Dorsolateral prefrontal cortex (tissue), 122 donors: ENCODE measurements at places on chromosomes 3 and 15. TPM values are rescaled to one million over a fixed set of nuclear protein-coding genes. Genes with fewer than 3 reads are reported as not detected.

GRCh38 chr3:168738527-168739325 lies 643.0 kb upstream of the GOLIM4 start:
- no peak for DNase-seq

ARGFX gene
- not detected for total RNA-seq

DNA sequence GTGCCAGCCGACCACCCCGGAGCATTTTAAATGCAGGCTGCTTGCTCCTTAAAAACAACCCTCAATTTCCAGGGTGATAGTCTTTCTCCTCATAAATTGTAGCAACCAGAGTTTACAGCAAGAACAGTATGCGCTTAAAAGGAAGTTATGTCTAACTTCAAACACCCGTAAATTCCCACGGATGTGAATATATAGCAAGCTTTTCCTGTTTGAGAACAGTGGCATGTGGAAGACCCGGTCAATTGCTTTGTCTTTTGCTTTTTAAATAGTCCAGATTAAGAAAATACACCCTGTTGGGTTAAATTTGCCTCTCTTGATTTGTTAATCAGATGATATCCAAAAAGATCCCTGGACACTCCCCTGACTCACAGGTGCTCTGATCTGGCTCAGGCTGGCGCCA lies 20.8 kb downstream of the MRPS25 start:
- no peak for DNase-seq

DNA sequence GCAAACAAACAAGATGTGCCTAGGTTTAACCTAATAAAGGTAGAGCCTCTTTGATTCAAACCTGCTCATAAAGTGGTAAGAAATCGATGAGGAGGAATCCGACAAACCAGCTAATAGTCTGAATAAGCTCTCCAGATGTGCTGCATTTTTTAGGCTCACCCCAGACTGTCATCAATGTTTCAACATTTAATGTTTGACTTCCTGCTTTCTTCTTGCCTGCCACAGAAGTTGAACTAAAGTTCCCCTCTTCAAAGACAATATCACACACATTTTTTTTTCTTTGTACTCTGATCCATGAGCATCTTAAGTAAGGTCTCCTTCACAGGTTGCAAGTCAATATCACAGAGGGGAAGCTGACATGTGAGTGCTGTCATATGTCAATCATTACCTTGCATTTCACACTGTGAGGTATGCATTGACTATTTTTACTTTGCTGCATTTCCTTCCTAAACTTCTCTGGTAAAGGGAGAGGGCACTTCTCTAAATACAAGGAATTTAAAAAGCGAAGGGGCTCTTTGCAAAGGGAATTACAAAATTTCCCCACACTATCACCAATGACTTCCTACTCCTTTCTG lies 172.3 kb upstream of the MCTP2 start:
- no peak for DNase-seq

- DNase-seq, result no peak
Observed at GRCh38 chr3:20096135-20096685, 56.0 kb downstream of the KAT2B start.

CLCN2 gene
- total RNA-seq, result 30.7 TPM

GRCh38 chr3:45890405-45890804 lies 4.1 kb downstream of the CCR9 start:
- DNase-seq, result no peak

TTC23 gene
- 17.5 TPM for total RNA-seq

TLR9 gene
- 0.77 TPM for total RNA-seq

- DNase-seq, result no peak
Observed at GRCh38 chr15:78255421-78256043, 8.8 kb upstream of the DNAJA4 start.

- no peak for DNase-seq
Observed at GRCh38 chr15:71393383-71393782, 278.1 kb downstream of the THSD4 start.

- no peak for DNase-seq
Observed at GRCh38 chr3:160613661-160614060, 48.3 kb upstream of the KPNA4 start.

GRCh38 chr3:49018707-49019006 lies 277 bp upstream of the DALRD3 start:
- no peak for DNase-seq

GRCh38 chr3:38085311-38085942 lies 46.4 kb downstream of the DLEC1 start:
- no peak for DNase-seq

DNA sequence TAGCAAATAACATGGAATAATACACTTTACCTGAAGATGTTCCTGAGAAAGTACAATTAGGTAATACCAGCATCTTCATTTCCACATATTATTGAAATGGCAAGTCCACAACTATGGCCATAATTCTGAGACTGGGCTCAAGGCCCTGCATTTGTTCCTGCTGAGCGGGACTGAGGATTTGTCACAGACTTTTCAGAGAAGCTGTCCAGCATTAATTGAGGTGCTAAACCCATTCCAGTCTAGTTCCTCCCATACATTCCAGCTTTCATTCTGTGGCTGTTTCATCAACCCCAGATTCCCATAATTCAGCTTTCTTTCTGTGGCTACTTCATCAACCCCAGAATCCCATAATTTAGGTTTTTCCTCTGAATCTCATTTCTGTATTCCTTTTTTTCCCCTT lies 293.4 kb upstream of the GBE1 start:
- no peak for DNase-seq

DNA sequence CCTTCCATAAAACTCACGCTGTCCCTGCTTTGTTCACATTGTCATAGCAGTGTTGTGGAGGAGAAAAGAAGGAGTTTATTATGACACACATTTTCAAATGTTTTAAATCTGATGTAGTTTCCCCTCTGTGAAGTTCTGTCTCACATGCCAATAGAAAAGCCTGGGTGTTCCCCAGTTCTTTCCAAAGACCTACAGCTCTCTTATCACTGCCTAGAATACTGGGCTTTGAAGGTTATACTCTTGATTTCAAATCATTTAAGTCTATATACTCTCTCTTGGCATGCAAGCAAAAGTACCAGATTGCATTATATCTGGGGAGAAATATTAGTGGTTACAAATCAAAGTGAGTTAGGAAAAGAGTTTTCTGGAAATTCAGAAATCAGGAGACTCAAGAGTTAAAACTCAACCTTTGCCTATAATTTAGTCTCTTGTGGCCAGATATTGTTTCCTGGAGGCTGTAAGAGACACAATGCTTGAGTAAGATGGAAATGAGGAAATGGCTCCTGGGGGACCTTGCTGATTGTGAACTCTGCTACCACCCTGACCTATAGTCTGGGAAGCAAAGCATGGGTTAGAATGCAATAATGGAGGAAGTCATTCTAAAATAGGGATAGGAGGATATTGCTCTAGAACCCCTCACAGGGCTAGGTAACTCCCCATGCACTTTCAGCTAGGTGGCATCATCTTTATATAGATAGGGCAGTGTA lies 182.8 kb downstream of the KCNAB1 start:
- DNase-seq, result no peak

KBTBD13 gene
- not detected for total RNA-seq

DNA sequence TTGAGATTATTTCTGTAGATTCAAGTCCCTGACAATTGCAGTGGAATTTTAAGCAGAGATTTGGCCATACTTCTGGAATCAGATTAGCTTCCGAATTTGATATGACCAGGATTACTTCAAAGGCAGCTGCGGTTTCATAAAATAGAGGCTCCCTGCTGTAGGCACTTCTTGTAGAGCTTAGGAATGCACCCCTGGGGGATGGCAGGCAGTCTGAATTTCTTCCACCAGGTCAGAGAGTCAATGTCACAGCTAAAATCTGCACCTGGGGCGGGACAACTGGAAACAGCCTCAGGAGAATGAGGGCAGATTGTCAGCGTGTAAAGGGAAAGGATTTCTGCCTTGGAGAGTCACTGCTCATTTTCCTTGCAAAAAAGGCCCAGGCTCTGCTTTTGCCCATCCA lies 182.6 kb downstream of the ARRDC4 start:
- no peak for DNase-seq

DNA sequence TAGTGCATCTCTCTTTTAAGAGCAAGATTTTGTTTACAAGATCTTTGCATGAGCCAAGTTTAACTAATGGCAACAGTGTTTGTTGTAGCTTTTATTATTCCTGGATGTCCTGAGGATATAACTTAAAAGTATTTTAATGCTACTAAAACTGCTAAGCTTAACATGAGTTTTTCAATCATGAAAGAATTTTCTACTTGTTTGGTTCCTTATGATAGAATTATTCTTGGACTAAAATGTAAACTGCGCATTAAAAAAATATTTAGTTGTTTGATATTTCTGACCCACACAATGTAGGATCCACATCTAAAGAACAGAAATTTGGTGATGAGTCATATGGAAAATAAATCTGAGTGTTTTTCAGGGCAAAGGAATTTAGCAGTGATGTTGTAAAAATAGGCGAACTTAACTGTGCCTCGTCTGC lies 70.8 kb downstream of the RAP2B start:
- no peak for DNase-seq

AP3B2 gene
- 173 TPM for total RNA-seq

DNA sequence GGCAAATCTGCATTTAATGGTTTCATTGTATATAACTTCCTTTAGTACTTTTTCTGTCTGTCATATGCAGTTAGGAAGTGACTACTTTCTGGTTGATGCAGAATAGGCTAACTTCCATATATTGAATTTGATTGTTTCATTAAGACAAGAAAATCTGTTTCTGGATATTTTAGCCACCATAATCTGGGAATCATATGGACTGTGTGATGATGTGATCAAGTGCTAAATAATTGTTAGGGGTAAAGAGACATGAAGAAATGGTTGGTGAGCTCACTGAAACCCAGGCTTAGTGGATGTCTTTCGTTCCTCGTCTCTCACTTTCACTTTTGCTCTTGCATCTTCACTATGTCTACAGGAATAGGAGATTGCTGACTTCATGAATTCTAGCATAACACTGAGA lies 3.5 kb upstream of the MNS1 start:
- no peak for DNase-seq

TERC gene
- 4.9 TPM for total RNA-seq

DNA sequence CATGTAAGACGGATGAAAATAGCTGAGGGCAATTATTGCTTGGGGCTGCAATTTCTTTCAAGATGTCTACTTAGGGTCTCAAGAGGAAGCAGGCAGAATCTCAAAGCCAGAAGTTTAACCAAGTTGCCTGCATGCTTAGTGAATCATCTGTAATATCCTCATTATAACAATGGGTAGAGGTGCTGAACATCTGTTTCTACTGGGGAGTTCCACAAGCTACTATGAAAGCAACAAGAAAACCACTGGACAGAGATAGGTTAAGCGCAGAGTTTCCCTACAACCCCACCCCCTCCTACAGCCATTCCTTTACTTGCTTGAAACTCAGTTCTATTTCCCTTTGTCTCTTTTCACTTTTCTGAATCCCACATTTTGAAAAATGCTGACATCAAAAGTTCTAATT lies 759.4 kb upstream of the GBE1 start:
- DNase-seq, result no peak

DNA sequence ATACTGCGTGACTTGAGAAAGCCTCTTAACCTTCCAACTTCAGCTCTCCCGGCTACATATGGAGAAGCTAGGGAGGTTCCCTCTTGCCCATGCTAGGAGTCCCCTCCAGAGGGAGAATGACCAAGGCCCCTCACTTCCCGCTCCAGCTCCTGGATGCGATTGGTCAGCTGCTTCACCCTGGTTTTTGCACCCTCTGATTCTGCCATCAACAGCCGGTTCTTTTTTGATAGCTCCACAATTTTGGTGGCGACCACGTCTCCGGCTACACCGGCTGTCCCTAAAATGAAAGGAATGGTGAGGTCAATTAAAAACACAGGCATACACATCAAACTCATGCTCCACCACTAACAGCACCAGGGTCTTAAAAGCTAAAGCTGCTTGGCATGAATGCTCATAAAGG lies 20.6 kb downstream of the CCDC13 start:
- no peak for DNase-seq

TAGLN3 gene
- 500 TPM for total RNA-seq

DNA sequence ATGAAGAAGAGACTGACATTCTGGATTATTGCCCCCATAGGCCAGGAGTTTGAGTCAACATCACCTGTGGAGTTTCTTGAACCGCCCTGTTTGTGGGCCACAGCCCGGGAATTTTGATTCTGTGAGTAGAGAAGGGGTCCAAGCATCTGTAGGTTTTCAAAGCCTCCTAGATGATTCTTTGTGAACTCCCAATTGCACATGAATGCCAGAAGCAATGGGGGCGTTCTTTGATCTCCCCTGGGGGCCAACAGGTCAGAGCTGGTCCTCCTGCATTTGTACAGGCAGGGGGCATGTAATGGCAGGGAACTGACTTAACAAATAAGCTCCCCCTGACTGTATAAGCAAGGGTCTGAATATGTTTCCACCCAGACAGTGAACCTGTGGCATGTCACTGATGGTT lies 260.3 kb downstream of the SLCO3A1 start:
- no peak for DNase-seq

RTP1 gene
- total RNA-seq, result 2.5 TPM

DNA sequence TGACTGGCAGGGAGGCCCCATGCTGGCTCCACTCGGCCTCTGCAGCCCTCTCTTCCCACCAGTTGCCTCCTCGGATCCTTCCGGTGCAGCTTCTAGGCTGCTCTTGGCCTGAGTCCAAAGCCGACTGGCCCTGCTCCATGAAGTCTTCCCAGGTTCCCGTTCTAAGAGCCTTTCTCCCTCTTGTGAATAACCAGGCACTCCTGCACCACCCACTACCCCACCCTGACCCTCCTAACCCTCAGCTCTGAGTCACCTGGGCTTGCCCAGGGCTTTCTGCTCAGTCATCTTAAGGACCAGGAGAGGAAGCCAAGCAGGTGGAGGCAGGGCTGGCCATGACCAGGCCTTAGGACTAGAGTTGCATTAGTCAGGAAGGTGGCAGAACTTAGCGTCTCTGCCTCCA lies 28.1 kb upstream of the CNBP start:
- no peak for DNase-seq

GRCh38 chr3:161233557-161233956 lies 12.4 kb downstream of the NMD3 start:
- no peak for DNase-seq

- no peak for DNase-seq
Observed at GRCh38 chr15:90401495-90401894, 13.5 kb downstream of the IQGAP1 start.

EXD1 gene
- total RNA-seq, result 0.52 TPM

- no peak for DNase-seq
Observed at GRCh38 chr3:37197810-37198371, 23.5 kb upstream of the LRRFIP2 start.

- DNase-seq, result peak; percentile 58
Observed at GRCh38 chr3:184563561-184563925, 2.0 kb downstream of the EPHB3 start.

GRCh38 chr3:67000009-67000408 lies 1.9 kb downstream of the KBTBD8 start:
- no peak for DNase-seq

DNA sequence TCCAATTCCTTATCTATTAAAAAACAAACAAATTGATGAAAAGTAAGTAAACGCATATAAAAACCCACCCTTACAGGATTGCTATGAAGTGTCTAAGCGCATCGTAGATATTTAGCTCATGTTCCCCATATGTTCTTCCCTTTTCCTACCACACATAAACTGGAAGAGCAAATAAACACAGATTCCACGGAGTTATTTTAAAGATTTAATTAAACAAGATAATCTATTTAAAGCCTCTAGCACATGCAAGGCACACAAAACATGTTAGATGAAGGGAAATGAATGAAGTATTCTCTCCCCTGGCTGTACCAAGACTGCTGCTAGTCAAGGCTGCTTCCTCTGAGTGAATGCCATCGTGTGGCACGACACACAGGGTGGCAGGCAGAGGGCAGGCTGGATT lies 78.4 kb upstream of the FGF12 start:
- DNase-seq, result no peak

- no peak for DNase-seq
Observed at GRCh38 chr3:23537101-23537551, 268.6 kb upstream of the UBE2E1 start.
